Hematopoietic multipotent progenitor cell treated with erythropoietin and hydrocortisone succinate and interleukin-3 and kit ligand, for 8 days (in vitro differentiated cells): ENCODE measurements at places on chromosomes 2 and 18.

DNA sequence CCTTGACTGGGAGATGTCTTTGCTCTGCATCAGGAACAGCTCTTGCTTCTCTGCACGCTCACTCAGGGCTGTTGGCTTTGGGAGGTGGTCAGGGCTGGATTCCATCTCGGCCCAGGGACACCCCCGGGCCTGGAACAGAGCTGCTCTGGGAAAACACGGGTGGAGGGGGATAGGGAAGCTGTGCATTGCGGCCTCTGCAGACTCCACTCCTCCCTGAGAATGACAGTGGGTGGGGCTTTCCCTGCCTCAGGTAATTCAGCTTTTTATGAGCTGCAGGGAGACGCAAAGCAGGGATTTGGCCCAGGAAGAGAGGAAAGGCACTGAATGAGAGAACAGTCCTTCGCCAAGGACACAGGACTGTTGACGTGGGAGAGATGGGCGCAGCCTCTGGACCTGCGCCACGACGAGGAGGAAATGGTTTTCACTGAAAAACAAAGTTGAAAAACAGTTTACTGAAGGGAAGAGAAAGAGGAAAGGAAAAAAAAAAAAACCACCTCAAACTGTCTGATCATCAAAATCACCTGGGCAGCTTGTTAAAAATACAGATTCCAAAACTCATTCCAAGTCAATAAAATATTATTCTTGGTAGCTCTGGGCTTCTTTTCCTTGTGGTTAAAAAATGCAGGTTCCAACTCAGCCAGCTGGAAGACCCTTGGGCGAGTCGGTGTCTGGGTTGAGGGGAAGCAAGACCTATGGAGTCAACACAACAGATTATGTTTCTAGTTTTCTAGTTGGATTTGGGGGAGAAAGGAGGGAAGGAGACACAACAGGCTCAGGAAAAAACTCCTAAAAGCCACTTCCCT, 194.0 kb downstream of the ZFP36L2 start:
- no peak for DNase-seq

DNA sequence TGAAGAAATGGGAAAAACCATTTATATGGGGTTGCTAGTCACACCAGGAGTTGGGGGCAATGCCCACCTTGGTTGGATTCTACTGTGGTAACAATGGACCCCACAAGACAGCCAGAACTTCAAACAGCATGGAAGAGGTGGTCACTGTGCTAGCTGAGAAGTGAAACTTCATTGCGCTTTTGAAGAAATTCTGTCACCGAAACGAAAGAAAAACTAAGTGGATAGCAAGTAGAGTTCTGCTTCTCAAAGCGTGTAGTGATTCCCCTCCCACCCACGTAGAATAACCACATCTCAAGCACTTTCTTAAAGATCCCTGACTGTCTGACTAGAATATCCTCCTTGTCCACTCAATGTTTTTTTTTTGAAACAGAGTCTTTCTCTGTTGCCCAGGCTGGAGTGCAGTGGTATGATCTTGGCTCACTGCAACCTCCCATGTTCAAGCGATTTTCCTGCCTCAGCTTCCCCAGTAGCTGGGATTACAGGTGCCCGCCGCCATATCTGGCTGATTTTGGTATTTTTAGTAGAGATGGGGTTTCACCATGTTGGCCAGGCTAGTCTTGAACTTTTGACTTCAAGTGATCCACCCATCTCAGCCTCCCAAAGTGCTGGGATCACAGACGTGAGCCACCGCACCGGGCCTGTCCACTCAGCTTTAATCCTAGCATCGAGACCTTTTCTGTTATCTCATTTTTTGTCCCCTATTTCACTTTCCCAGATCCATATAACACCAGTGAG, 30.1 kb upstream of the CCL20 start:
- DNase-seq, result no peak

DNA sequence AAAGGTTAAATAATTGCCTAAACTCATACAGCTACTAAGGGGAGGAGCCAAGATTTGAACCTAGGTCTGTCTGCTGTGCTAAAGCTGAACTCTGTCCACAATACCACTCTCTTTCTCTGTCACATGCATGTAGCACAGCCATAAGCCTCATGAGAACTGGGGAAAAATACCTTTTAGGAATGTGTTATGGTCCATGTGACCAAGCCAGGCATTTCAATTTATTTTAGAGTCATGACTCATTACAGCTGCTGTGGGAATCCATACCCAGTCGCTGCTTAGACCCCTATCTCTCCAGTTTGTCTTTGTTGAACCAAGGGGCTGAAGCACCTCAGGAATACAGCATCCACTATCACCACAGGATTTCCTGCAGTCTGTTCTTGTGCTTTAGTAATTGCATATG, 200.0 kb upstream of the SIX3 start:
- no peak for DNase-seq

DNA sequence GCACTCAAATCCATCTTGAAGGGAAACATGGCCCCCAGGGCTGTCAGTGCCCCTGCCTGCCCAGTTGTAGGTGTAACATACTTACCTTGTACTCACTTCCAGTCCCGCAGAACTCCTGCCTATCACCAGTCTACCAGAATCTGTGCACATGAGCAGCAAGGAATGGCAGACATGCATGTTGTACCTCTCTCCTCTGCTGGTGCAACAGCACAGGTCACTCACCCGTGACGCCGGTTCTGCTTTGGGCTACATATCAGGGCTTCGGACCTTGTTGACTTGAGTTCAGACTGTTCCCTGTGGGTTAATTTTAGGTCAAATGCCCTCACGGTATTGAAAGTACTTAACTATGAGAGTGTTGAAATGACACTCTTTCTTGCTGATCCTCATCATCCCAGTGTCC, 215.7 kb downstream of the TPGS2 start:
- DNase-seq, result no peak

DNA sequence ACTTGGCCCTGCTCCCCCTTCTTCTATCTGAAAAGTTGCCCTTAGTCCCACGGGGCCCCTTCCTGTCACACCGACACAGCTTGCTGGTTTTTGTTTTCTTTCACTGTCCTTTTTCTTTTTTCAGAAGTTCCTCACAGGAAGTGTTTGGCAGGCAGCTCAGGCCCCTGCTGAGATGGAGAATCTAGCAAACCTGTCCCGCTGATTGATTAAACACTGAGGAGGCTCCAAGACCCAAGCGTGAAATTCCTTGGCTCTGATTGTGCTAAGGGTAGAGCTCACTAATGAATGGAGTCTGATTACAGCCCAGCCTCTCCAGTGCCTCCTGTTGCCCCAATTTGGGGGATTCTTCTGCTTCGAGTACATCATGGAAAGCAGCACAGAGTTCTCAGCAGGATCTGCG, 365.9 kb upstream of the MEX3C start:
- DNase-seq, result no peak

- no peak for DNase-seq
Observed at GRCh38 chr18:9135081-9135911, 1.3 kb upstream of the ANKRD12 start.

GRCh38 chr18:35247412-35248249, 6.8 kb downstream of the ZNF397 start:
- no peak for DNase-seq

- no peak for DNase-seq
Observed at GRCh38 chr2:183242937-183243336, 118.7 kb downstream of the NUP35 start.

GRCh38 chr2:205022841-205023240, 477.6 kb downstream of the PARD3B start:
- no peak for DNase-seq

GRCh38 chr2:69386789-69387734, at the start of gene GFPT1:
GFPT1 (minus strand) TSS chr2:69387227; CDS start chr2:69387071, 156 bp downstream.
- peak; percentile 89 for DNase-seq
